Bronchial epithelial cell (primary cell): ENCODE measurements at places on chromosomes 1 and 21. TPM values are rescaled to one million over a fixed set of nuclear protein-coding genes. Genes with fewer than 3 reads are reported as not detected.

The CYP2J2 gene
- total RNA-seq, result 0.53 and 1.3 TPM in 2 replicates

The TRIM67 gene
- not detected in 2 replicates for total RNA-seq

The ERO1B gene
- 2.9 and 5.0 TPM in 2 replicates for total RNA-seq

The SOAT1 gene
- total RNA-seq, result 8.4 and 9.1 TPM in 2 replicates
